ENCODE measurements at places on chromosomes 5 and 9.
A peak's percentile ranks its signal among the peaks of the same experiment; 100 is the strongest.

DNA sequence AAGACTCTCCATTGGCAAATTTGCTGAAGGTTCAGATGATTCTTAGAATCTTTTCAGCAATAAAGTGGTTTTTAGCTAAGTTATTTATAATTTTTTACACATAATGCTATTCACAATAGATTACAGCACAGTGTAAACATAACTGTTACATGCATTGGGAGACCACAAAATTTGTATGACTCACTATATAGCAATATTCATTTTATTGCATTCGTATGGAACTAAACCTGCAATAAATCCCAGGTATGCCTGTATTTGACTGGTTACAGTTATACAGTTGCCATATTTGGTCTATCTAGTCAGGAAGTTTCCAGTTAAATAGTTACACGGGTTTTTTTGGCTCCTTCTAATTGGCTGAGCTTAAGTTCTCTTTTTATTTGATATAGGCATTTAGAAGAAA, 220.8 kb downstream of the MRPS30 start:
- DNase-seq: no peak

- DNase-seq: no peak
These were observed 984.9 kb downstream of the TLE4 start for GRCh38 chr9:80556631-80557030.

DNA sequence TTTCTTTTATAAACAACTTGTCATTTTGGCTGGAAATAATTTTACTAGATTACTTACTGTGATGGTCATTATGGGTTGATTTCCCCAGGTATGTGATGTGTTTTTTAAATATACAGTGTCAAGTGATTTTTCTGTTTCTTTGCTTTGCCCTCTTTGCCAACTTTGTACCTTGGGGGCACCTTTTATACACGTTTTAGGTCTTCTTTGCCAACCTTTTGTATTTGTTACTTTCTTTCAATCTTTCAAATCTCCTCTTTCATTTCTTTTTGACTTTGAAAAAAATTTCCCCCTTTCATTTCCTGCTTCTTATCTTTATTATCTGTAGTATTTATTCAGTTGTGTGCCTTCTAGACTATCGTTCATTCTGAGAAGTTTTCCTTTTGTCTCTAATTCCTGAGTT, 65.4 kb upstream of the DHFR start:
- DNase-seq: no peak

- peak; percentile 36 for DNase-seq
These were observed 114.5 kb upstream of the LMX1B start for GRCh38 chr9:126499005-126499910.

DNA sequence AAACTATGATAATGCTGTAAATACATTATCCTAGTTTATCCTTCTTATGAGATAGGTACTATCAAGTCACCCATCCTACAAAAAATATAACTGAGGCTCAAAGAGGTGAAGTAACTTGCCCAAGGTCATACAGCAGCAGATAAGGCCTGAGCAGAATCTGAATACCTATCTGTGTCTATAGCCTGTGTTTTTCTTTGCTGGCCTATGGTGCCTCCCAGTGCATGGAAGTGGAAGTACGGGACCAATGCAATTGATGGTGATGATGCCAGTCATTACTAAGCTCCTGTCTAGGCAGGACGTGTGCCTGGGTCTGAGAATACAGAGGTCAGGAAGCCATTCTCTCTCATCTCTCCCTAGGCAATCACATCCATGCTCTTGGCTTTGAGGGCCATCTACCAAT, 67.8 kb downstream of the FAT2 start:
- peak; percentile 56 for DNase-seq

GRCh38 chr9:93905473-93906133, 49.6 kb downstream of the BARX1 start:
- no peak for DNase-seq
